ENCODE measurements at places on chromosomes 11 and 22.

DNA sequence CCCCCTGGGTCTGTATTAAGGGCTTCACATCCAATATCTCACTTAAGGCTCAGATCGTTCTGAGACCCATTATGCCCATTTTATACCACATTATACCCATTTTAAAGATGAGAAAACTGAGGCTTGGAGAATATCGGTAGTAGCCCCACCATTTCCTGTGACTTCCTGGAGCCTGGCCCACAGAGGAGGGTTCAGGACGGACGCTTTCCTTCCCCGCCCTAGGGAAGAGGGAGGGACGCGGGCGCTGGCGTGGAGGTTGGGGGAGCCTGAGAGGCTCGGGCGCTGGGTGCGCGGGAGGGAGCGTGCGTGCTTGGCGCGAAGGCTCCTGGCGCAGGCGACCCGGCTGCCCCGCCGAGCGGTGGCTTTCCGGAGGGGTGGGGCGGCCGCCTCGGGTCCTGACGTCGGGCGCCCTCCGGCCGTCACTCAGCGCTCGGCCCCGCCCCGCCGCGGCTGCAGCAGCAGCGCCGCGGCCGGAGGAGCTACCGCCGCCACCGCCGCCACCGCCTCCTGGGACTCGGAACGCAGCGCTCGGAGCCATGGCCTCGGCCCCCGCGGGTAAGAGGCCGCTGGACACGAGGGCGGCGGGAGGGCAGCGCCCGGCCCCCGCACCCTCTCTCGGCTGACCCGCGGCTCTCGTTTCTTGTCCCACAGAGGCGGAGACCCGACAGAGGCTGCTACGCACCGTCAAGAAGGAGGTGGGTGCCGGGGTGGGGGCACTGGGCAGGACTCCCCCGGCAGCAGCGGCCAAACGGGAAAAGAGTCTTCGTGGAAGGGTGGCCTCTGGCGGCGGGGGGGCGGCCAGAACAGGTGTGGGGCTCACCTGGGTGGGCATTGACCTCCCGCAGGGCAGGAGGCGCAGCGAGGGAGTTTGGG lies at the start of gene SGSM1:
Gene SGSM1, plus strand, starts transcription at position 422 of the 873 bp plus-strand sequence. Its CDS starts 115 bp downstream, at position 537.
- DNase-seq = peak; percentile 71

DNA sequence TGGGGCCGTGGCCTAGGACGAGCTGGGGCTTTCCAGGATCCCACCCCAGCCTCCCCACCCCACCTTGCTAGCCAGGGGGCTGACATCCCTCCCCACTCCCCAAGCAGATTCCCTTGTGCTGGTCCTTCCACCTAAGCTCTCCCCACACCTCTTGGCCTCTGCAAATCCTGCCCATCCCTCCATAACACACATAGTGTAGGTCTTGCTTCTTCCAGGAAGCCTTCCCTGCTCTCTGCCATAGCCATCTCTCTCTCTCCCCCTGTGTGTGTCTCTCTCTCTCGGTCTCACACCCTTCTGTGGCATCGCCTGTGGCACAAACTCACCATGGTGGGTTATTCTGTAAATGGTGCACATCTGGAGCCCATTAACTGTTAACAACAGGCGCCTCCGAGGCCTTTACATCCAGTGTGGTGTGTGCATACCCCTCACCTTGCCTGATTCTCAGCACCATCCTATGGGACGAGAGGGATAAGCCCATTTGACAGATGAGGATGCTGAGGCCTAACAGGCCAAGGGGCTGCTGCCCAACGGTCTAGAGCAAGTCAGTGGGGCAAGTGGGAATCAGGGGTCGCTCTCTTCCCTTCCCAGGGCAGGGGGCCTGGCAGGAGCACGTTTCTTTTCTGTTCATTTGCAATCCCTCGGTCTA lies 22.2 kb upstream of the PICK1 start:
- DNase-seq = no peak

- DNase-seq = no peak
Observed at GRCh38 chr11:44708523-44709280, 18.1 kb upstream of the TSPAN18 start.

GRCh38 chr11:35239471-35240075 lies 100.6 kb downstream of the CD44 start:
- no peak for DNase-seq

- no peak for DNase-seq
Observed at GRCh38 chr11:4086575-4087353, 7.8 kb upstream of the RRM1 start.

DNA sequence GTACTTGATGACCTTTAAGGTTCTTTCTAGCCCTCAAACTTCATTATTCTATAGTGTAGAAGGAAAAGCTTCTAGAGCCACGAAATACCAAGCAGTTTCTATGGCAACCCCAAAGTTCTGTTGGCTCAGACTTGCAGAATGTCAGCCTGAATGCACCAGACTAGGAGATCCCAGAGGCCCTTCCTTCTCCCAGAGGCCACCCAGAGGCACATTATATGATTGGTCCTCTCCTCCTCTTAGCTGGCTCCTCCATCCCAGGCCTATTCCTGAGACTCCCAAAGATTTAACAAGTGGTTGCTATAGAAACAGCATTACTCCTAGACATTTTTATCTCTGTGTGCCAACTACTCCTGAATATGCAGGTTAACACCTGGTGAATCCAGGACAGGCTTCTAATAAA lies 69.2 kb upstream of the CCDC90B start:
- DNase-seq = no peak

- DNase-seq = no peak
Observed at GRCh38 chr11:34475656-34476055, 36.9 kb downstream of the CAT start.

DNA sequence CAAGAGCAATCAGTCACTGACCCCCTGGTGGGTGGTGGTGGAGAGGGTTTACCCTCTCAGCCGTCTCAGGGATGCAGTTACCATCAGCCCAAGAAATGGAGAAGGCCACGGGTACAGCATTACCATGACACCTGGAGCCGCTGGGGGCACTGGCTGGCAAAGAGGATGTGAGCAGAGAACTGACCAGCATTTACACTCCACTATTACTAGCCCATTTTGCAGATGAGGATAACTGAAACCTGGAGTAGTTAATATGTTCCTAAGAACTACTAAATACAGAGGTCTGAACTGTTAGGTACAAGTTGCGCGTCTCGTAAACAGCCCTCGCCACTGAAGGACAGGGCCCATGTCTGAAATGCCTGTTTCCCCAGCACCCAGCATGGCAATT lies 79.0 kb downstream of the TIMP3 start:
- no peak for DNase-seq

DNA sequence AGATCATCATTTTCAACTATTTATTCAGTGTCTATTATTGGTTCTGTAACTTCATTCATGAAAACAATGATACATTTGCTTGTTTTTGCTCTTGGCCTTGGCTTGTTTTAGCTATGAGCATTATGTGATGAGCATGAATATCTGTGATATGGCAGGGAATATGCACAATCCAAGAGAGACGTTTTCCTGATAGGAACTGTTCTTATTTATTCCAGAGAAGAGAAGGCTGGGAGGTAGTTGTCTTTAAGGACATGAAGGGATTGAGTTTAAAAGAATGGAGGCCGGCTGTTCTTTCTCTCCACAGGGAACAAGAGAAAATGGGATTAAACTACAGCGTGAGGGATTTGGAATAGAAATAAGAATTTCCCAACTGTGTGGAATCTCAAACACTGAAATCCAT lies 30.3 kb downstream of the BLID start:
- DNase-seq = no peak

DNA sequence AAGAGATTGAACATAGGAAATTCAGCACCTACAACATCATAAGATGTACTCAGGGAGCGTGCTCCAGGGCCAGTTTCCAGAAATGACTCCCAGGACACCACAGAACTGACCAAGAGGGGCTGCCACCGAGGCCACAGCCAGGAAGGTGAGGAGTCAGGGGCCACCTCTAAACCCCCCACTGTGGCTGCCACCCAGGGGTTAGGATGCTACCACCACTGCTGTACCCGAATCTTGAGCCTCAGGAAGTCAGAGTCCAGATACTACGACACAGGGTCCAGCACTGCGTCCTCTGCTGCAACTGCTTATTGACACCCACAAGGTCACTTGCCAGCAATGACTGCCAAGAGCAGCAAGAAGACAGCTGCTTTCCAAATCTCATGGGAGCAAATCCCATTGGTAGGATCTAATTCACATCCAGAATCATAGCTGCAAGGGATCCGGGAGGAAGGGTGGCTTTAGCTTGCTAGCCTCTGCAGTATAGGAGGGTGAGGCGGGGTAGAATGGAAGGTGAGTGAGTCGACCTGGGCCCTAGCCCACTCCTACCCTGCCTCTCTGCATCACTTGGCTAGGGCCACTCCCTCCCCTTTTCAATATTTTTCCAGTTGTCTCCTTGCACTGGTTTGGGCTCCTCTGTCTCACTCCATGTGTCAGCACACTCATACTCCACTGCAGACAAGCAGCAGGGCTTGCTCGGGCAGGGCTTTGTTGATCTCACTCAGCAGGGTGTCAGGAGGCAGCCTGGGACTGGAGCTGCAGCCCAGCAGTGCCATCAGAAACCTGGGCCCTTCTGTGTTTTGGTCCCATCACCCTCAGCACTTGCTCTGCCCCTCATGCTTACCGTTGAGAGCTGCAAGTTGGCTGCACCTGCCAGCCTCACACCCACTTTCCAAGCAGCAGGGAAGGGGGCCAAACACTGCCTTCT lies 18.1 kb upstream of the CYTH4 start:
- DNase-seq = no peak

All from CD4-positive, alpha-beta T cell treated with Interleukin-6 at 100 ng/mL for 8 hours (primary cell).